ENCODE measurements at places on chromosomes 2 and 18.

- DNase-seq = peak; percentile 77
Measured at GRCh38 chr2:11123856-11124759, 31.2 kb upstream of the SLC66A3 start.

DNA sequence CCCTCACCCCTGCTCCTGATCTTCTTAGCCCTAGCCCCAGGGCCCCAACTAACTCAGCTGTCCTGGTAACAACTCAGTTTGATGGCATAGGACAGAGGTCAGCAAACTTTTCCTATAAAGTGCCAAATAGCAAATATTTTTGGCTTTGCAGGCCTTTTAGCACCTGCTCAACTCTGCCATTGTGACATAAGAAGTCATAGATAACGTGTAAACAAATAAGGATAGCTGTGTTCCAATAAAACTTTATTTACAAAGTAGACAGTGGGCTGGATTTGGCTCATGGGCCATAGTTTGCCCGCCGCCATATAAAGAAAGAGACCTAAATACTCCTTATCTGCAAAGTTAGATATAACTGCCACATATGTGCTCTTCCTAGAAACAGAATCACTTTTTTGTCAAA, 27.3 kb upstream of the TMEM87B start:
- DNase-seq = no peak

DNA sequence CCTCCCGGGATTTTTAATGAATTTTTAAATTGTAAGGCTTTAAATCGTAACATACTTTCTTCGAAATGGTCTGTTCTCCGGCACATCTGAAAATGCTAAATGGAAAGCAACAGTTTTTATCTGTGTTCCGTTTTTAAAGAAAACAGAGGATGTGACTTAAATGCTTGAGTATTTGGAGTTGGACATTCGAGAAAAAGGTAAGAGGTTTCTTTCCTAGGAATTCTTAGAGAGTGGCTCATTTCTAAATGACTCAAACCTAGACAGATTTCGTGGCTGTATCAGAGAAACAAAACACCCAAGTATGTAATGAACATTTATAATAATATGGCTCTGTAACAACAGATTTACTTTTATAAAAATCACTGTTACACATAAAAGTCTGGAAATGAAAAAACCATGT, 177.6 kb upstream of the CCDC68 start:
- no peak for DNase-seq

DNA sequence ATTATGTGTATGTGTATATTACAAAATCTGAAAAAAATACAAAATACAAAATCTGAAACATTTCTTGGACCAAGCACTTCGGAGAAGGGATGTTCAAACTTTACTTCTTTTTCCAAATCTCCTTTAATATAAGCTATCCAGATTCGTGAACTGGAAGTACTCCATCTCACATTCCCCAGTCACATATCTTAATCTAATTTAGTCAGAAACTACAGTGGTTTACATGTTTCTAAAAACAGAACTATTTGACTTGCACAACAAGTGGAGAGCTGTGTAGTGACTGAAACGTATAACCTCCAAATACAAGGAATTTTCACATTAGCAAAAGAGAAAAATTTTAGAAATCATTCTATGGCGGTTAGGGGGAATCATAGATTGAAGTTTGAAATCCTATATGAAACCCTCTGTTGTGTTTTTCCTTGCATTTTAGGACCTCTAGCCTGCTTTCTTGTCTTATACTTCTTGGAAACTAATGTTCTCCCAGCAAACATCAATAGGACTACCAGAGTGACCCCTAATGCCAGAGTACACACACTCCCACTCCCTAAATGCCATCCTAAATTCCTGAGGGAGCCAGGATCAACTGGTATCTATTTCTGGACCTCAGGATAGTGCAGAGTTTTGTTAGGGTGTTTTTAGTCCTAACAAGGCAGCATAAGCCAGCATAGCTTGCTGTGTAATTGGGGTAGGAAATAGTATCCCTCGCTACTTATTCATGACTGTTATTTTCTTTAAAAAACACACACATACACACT, 30.2 kb upstream of the ROCK1 start:
- no peak for DNase-seq

DNA sequence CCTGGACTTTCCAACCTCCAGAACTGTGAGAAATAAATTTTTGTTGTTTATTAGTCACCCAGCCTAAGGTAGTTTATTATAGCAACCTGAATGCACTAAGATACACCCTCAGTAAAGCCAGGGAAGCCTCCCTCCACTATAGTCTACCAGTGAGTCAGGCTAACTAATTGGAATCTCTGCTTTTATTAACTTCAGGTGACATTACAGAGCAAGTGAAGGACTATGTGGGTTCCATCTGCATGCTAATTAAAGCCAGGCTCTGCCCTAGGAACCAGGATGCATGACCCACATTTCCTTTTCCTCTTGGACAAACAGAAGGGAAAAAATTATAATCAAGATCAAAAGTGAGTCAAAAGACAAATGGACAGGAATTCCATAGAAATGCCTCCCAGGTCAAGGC, 56.1 kb downstream of the ZC3H8 start:
- no peak for DNase-seq

DNA sequence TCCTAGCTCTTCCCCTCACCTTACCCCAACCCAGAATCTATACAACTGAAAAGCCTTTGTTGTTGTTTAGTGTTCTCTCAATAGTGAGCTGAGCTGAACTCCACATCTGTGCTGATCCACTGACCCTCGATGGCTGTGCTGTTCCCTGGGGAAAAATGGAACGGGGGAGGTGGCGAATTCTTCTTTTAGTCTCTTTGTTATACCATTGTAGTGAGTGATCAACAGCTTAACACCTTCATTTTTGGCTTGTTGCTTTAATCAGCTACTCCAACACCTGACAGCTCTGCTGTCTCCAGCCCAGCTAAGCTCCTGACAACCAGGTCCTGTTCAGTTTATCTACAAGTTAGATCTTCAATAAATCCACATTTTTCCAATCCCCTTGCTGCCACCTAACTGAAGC, 25.7 kb downstream of the PLA2R1 start:
- DNase-seq = no peak

- no peak for DNase-seq
Measured at GRCh38 chr2:55338268-55338667, 69.2 kb upstream of the MTIF2 start.

GRCh38 chr18:7789856-7790552, 222.9 kb downstream of the PTPRM start:
- DNase-seq = no peak

DNA sequence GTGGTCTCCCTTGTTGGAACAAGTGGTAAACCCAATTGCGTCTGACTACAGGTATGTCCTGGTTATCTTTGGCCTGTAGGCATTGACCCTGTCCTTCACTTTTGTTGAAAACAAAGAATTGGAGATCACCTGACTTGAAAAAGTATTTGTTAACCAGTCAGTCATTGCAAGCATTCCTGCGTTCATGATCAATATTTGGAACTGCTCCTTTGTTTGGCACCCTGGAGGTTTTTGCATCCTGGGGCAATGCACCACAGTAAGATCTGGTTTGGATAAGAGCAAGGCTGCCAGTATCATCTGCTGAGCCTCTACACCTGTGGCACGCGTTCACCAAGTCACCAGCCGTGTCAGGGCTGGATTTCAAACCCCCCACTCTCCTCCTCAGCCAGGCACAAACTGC, 115.7 kb downstream of the DNAH6 start:
- DNase-seq = no peak

DNA sequence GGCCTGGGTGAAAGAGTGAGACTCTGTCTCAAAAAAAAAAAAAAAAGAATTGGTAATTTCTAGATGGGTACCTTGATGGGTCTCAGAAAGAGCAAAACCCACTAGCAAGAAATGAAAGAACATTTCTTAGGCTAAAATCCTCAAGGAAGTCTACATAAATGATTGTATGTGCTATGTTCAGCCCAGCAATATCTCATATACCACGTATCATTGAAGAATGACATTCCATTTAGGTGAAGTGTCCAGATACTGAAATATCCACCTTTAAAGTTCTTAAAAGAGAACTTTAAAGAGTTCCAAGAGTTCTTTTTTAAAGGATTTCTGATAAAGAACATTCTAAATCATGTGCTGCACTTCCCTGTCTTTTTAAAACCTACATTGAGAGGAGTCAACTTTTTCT, 19.2 kb downstream of the NRP2 start:
- no peak for DNase-seq

Data from stimulated activated CD4-positive, alpha-beta T cell treated with anti-CD3 and anti-CD28 coated beads, Interleukin-4, amount 100 ng/mL, for 48 hours (primary cell).